ENCODE measurements at places on chromosomes 12 and 14.

DNA sequence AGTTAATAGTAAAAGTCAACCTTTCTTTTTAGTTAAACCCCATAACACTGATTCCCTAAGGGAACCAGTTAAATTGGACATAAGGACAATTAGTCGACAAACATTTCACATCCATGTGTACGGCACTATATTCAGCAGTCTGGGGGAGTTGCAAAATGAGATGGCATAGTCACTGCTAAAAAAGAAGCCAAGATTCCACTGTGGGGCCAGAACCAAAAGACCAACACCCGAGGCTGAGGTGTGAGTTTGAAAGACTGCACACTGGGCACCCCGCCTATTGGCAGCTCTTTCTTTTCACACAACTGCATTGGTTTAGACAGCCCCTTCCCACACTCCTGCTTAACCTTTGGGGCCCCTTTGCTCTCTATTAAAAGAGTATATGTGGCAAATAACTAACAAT is 16.7 kb downstream of the SETD3 start:
- DNase-seq: no peak

DNA sequence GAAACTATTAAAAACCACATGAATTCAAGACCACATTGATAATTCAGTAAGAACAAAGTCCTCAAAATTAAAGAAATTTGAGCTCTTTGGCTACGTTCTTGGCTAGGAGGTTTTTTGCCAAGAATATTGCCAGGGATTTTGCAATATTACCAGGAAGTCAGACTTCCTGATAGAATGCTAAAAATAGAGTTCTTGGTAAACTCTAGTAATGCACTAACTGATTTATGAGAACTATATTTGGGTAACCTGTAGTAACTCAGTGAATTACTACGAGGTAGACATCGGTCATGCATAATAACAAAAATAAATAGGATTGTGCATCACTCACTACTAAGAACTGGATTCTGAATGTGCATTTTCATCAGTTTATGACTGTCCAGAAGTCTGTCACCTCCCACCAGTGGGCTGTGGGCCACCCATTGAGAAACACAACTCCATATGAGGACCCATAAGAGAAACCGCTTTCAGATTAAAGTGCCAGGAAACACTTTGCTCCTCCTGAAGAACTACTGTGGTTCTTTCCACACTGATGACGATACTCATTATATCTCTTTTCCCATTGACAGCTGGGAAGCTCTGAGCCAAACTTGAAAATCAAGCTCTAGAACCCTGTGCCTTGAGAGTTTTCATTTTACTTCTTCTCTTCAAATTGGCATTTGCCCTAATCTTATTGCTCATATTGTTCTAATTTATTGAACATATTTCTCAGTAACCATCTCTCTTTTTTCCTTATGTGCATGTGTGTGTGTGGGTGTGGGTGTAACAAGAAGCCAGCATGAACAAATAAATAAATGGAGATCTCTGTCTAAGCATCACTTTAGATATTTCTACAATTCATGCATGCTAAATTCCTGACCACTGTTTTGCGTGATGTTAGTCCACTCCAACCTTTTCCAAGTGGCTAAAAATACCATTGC is 116.6 kb downstream of the BCL11B start:
- no peak for DNase-seq

DNA sequence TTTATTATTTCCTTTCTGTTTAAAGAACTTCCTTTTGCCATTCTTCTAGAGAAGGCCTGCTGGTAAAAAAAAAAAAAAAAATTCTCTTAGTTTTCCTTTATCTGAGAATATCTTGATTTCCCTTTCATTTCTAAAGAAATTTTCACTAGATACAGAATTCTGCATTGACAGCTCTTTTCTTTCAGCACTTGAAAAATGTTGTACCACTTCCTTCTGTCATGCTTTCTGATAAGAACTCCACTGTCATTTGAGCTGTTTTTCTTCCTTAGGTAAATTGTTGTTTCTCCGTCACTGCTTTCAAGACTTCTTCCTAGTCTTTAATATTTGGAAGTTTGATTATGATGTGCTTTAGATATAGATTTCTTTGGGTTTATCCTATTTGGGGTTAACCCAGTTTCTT is 113.6 kb upstream of the BTG1 start:
- DNase-seq: no peak

DNA sequence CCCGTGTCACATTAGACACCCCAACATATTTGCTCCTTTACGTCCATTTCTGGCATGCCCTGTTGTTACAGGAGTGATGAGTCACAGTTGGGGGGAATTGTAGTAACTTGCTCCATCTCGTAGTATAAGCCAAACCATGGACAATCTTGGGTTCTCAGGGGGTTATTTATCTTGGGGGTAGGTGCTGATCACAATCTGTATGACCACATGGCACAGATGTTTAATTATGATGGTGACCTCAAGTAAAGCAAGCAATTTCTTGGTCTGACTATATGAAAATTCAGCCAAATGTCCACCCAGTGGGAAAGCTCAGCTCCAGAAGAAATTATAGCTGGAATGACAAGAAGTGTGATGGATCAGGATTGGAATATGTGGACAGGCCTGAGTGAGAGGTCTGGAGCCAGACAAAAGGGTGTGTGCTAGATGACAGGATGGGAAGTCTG is 32.1 kb upstream of the STON2 start:
- DNase-seq: no peak

- DNase-seq: no peak
Observed at GRCh38 chr12:49783917-49784676, 42.7 kb downstream of the TMBIM6 start.

GRCh38 chr12:107780298-107780697 is 5.8 kb downstream of the ASCL4 start:
- no peak for DNase-seq

DNA sequence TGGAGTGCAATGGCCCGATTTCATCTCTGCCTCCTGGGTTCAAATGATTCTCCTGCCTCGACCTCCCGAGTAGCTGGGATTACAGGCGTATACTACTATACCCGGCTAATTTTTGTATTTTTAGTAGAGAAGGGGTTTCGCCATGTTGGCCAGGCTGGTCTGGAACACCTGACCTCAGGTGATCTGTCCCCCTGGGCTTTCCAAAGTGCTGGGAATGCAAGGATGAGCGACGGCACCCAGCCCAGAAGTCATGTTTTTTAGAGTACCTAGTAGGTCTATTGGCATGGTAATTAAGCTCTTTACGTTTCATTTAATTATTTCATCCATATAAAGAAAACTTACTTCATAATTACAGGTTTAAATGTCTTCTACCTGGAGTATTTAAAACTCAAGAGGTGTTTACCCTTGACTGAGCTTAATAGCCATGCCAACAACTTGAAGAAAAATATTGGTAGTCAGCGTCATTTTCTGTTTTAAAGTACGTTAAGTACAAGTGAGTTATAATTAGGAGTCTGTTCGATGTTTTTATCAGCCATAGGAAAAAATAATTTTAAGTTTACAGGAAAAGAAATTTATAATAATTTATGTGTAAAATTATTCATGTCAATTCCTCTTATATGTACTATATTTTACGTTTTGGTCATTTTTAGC is 4.0 kb downstream of the TMPO start:
- no peak for DNase-seq

DNA sequence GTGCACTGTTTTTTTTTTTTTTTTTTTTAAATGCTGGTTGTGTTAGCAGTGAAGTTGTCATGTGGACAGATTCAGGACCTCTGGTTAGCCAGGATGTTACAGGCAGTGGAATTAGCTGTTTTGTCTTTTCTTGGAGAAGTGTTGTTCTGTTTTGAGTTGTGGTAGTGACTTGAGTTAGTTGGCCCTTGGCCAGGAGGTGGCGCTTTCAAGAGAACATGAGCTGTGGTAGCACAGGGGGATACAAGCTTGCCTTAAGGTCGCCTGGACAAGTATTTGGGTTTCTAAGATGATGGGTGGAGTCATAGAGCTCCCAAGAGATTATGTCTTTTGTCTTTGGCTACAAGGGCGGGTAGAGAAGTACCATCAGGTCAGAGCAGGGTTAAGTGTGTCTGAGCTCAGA is 33.3 kb upstream of the CCDC198 start:
- DNase-seq: no peak

GRCh38 chr12:33994857-33995808 is 27.2 kb upstream of the ALG10 start:
- DNase-seq: no peak
